H1 (cell line): ENCODE measurements at places on chromosomes 5 and 9. TPM values are rescaled to one million over a fixed set of nuclear protein-coding genes. Genes with fewer than 3 reads are reported as not detected.

The FOXD4 gene
- 0.25 TPM in 1 of 2 replicates, not detected in the other for total RNA-seq

The ARAP3 gene
- total RNA-seq: 45.7 and 48.6 TPM in 2 replicates

The CLTA gene
- 236 and 239 TPM in 2 replicates for total RNA-seq

The SLC45A2 gene
- total RNA-seq: not detected in 2 replicates

The NDST1 gene
- 70.1 and 72.0 TPM in 2 replicates for total RNA-seq

The ZNF169 gene
- 5.2 and 7.0 TPM in 2 replicates for total RNA-seq

The MEGF10 gene
- 38.2 and 43.2 TPM in 2 replicates for total RNA-seq

The CDKN2AIPNL gene
- total RNA-seq: 54.3 and 56.3 TPM in 2 replicates

The PCDHGA11 gene
- 8.2 and 8.3 TPM in 2 replicates for total RNA-seq

DNA sequence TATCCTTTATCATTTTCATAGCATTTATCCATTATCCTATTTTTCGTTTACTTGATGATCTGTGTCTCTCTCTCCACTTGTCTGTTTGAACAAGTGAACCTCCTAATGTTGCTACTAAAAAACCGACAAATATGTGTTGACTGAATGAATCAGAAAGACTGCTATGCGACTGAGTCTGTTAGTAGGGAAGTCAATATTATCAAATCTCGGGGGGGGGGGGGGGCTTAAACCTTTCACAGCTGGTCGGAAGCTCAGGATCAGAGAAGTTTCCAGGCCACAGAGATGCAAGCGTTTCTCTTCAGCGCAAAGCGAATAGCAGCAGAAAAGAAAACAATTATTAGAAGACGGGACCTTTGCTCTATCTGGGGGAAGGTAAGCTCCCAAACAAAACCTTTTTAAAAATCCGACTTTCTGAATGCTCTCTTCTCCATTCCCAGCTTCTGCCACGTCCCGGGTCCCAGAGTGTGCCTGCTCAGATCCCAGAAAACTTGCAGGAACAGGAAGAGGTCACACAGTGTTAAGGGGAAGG is 412 bp downstream of the RIOK2 start:
- DNase-seq: no peak

- DNase-seq: no peak
Observed at GRCh38 chr5:59387127-59387526, 506.4 kb downstream of the PDE4D start.

GRCh38 chr9:4277531-4277991 is 22.3 kb downstream of the GLIS3 start:
- DNase-seq: no peak

DNA sequence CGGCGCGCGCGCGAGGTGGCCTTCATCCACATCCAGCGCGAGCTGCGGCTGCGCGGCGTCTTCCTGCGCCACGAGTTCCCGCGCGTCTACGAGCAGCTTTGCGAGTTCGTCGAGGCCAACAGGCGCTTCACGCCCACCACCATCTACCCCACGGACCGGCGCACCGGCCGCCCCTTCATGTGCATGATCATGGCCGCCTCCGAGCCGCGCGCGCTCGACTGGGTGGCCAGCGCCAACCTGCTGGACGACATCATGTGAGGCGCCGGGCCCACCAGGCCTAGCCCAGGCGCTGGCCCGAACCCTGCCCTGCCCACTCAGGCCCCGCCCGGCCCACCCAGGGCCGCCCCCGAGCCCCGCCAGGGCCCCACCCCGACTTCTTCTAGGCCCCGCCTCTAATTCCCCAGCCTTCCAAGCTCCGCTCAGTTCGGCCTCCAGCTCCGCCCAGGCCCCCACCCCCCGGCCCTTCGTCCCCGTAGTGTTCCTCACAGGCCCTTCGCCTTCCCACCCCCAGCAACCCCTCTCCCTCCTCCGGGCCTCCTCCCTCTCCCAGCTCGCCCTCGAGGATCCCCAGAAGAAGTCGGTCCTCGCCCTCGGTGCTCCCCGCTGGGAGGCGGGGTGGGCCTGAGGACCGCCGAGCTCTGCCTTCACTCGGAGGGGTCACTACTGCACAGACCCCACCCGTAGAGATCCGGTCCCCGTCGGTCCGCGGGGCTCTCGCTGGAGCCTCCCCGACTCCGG is 2.0 kb upstream of the PHPT1 start:
- DNase-seq: peak; percentile 86

GRCh38 chr5:174725991-174726601 is 1.7 kb downstream of the MSX2 start:
- DNase-seq: no peak

DNA sequence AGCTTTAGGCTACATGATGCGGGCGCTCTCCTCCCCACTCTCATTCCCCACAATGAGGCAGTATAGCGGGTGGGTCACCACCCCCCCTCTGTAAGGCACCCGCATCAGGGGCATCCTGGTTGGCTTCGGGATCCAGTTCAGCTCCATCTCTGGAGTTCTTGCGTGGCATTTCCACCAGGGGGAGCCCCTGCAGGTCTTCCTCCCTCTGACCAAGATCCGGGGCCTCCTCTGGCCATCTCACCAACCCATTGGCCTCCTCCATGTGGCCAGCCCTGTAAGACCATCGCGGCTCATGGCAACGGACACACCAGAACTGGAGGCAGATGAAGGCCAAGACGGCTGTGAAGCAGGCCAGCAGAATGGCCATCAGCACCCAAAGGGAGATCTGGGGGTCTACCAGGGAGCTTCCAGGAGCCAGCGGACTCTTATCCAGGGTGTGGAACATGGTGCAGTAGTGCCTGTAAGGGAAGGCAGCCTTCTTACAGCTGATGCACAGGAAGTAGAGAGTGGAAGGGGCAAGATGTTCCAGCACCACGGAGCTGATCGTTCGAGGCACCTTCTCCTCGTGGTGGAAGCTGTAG is 77.0 kb downstream of the CYFIP2 start:
- DNase-seq: peak; percentile 82

DNA sequence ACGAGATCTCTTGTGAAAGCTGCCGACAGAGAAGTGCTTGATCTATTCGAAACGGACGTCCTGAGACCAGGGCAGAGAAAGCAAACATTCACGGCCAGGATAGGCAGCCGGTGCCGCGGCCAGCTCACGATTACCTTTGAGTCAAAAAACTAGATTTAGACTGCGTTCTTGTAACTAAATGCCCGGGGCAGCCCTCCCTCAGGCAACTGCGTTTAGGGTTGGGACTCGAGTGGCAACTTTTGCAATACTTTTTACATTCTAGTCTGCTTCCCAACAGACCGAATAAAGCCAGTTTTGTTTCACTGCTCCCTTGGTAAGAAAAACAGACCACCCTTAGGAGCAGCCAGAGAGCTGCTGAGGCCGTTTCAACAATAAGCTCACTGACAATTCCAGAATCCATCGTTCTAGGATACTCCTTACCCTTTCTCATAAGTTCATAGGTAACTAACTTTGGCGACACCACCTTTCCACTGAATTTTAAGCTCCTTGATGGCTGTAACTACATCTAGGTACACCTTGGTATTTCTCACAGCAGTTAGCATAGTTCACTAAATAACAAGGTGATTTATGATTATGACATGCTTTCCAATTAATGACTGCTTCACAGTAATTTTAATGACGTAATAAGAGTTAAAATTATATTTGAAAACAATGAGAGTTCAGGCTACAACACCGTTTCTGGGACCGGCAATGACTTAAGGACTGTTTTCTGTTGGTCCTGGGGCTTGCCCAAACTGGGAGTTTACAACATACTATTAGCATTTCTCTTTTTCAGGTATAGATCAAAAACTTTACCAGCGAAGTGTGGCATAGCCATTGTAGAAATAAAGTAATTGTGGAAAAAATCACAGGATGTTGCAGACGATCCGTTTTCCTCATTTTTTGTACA is 899 bp upstream of the RAPGEF6 start:
- no peak for DNase-seq

DNA sequence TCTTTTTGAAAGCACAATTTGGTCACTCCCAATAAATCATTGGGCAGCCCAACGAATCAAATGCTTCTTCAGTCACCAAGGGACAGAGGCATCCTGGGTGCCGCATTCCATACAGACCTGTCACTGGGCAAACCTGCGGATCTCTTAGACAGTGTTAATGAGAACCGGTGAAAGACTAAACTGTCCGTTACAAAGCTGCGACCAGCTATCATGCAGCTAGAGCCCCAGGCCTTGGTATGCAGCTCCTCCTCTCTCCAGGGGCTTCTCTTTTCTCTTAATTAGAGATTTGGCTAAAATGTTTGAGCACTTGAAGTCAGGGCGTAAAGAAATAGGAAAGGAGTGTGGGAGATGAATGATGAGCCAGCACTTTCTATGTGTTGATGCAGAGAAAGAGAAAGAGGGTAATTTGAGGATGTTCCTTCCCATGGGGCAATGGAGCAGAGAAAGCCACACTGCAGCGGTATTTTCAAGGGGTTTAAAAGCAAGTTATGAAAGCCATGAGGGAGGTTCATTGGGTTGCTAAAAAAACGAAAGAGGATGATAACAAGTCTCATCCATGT is 175.3 kb downstream of the RFK start:
- no peak for DNase-seq

DNA sequence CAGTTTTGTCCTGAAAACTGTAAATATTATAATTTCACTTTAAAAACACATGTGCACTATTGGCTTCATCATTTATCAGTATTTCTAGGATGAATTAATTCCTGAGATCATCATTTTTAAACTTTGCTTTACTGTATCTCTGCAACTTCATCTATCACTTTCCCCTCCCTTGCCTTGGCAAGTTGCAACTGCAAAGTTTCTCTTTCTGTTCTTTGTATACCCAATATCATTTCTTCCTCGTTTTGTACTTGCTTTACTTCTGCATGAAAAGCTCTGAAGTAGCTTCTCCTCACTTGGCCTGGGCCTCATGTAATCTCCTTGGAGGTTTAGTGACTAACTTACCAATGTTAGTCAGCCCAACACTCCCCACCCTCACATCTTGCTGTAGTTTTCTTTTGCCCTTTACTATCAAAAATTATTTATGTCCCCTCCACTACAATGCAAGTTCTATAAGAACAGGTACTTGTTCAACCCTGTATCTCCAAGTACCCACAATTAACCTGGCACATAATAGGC is 12.8 kb downstream of the C5orf63 start:
- DNase-seq: no peak

DNA sequence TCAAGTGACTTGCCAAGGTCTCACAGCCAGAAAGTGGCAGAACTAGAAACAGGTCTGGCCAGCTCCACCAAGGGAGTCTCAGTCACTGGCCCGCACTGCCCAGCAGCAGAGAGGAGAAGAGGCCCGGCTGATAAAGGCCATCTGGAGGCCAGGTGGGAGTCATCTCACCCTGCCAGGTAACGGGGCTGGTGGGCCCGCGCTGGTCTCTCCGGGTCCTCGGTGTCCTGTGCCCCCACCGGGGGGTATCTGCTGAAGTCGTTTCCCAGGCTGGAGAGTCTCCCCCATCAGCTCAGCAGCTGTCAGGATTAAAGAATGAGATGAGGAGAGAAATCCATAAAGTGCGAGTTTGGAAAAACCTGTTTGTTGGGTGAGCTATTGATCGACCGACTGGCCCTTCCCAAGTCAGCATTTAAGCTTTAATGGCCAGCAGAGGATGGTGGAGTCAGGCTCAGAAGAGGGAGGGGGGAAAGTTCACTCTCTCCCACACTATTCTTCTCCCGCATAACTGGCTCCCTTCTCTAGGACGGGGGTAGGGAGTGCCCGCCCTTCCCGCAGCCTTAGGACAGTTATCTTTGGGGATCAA is 30.3 kb downstream of the LMX1B start:
- no peak for DNase-seq
